Osteoblast (primary cell): ENCODE measurements at places on chromosomes 3 and 15. TPM values are rescaled to one million over a fixed set of nuclear protein-coding genes. Genes with fewer than 3 reads are reported as not detected.

PLSCR5 gene
- not detected in 2 replicates for total RNA-seq

VEPH1 gene
- total RNA-seq = 23.2 and 25.3 TPM in 2 replicates

NMB gene
- total RNA-seq = 6.9 and 8.5 TPM in 2 replicates

CCR5 gene
- not detected in 2 replicates for total RNA-seq

CFAP100 gene
- total RNA-seq = not detected in 2 replicates

RETNLB gene
- not detected in 2 replicates for total RNA-seq
